ENCODE measurements at places on chromosomes 3 and 15.

DNA sequence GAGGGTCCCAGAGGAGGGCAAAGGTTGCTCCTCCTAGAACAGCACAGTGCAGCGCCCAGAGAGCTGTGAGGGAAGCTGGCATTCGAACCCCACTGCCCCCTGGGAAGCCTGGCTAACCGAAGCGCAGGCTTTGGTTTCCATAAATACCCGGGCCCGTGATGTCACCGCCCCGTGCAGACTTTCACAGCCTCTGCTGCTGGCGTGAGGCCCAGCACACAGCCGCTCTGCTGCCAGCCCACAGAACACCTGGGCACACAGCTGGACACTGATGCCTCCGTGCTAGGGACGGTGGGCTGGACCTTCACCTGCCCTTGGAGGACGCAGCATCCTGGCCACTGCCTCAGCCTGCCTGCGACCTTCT, 1.0 kb downstream of the IQSEC1 start:
- no peak for DNase-seq

DNA sequence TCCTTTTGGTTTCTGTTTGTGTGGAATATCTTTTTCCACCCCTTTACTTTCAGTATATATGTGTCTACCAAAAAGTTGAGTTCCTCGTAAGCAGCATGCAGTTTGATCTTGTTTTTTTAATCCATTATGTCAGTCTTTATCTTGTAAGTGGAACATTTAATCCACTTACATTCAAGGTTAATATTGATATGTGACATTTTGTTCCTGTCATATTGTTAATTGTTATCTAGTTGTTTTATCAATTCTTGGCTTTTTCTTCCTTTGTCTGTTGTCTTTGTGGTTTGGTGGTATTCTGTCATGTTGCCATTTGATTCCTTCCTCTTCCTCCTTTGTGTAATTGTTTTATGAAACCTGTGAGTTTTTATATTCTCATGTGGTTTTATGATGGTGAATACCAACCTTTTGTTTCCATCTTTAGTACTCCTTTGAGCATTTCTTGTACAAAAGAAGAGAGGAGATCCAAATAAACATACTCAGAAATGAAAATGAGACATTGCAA, 43.4 kb upstream of the XCR1 start:
- DNase-seq = peak; percentile 39

DNA sequence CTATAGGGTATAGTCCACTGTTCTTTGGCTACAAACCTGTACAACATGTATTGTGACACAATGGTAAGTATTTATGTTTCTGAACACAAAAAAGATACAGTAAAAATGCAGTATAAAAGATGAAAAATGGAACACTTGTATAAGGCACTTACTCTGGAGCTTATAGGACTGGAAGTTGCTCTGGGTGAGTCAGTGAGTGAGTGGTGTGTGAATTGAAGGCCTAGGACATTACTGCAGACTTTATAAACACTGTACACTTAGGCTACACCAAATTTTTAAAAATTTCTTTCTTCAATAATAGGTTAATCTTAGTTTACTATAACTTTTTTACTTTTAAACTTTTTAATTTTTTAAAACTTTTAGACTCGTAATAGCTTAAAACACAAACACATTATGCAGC, 10.5 kb upstream of the PDZRN3 start:
- no peak for DNase-seq

- DNase-seq = no peak
These were observed 28.4 kb upstream of the PRICKLE2 start for GRCh38 chr3:64253689-64254088.

GRCh38 chr3:113428581-113428980, 12.7 kb downstream of the CFAP44 start:
- no peak for DNase-seq

- peak; percentile 2 for DNase-seq
These were observed 2.5 kb downstream of the SCG5 start for GRCh38 chr15:32643907-32644445.

DNA sequence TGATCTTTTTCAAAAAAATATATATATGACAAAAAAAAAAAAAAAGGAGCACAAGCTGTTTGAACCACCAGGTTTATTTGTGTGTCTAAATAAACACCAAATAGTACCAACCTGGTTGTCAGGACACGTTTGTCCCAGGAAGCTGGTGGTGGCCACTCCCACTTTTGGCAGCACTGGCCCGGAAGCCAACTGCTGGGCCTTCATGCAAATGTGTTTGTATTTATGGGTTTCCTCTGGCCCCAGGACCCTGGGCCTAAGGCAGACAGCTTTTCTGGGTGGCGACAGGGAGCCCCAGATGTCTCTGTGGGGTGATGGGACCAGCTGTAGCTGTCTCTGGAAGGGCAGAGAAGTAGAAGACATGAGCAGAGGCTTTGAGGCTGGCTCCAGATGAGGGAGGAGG, 31.6 kb downstream of the PRKCD start:
- DNase-seq = no peak

GRCh38 chr15:100733101-100733842, 130.9 kb downstream of the ASB7 start:
- DNase-seq = no peak

GRCh38 chr3:133162670-133163305, 124.6 kb downstream of the TMEM108 start:
- DNase-seq = no peak

DNA sequence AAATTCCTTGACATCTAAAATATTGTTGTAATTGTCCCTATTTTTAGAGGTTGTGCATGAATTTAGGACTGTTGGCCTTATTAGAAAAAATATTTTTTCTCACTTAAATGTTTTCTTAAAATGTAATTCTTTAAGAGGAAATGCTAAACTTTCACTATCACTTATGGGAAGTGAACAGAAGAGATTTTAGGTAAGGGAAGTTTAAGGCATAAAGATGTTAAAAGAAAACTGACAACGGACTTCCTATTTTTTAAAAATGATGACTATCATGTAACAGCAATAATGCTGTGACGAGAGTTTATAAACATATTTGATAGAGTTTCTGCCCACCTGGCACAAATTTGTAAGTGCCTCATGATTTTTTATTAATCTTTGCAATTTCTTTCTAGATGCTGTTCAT, 3.1 kb downstream of the C3orf38 start:
- no peak for DNase-seq

Data from AML-193 (cell line).